ENCODE measurements at places on chromosomes 1 and 21. TPM values are rescaled to one million over a fixed set of nuclear protein-coding genes. Genes with fewer than 3 reads are reported as not detected.

TMPRSS2 gene
- total RNA-seq: not detected

INAVA gene
- total RNA-seq: not detected

TAL1 gene
- 36.8 TPM for total RNA-seq

RNU1-3 gene
- total RNA-seq: under 0.01 TPM

F13B gene
- total RNA-seq: not detected

LCE3D gene
- total RNA-seq: not detected

SMG7 gene
- 41.6 TPM for total RNA-seq

HTR6 gene
- not detected for total RNA-seq

GPA33 gene
- not detected for total RNA-seq

EPHB2 gene
- total RNA-seq: 59.0 TPM

C1orf141 gene
- not detected for total RNA-seq

LAD1 gene
- total RNA-seq: not detected

VWA1 gene
- total RNA-seq: 1.3 TPM

SLC27A3 gene
- total RNA-seq: 14.9 TPM

NEGR1 gene
- 12.2 TPM for total RNA-seq

TMEM82 gene
- total RNA-seq: not detected

PCP4L1 gene
- total RNA-seq: not detected

FCGR3A gene
- not detected for total RNA-seq

ALPL gene
- not detected for total RNA-seq

KRTAP19-3 gene
- total RNA-seq: not detected

BTG2 gene
- 55.2 TPM for total RNA-seq

SUSD4 gene
- not detected for total RNA-seq

TMIGD3 gene
- not detected for total RNA-seq

SHISA4 gene
- 8.5 TPM for total RNA-seq

CELSR2 gene
- total RNA-seq: 0.80 TPM

IL20 gene
- not detected for total RNA-seq

SAMD13 gene
- 2.8 TPM for total RNA-seq

CSTB gene
- 22.1 TPM for total RNA-seq

KCNA3 gene
- total RNA-seq: not detected

GBP7 gene
- not detected for total RNA-seq
